SK-MEL-5 (cell line): ENCODE measurements at places on chromosomes 4 and X. TPM values are rescaled to one million over a fixed set of nuclear protein-coding genes. Genes with fewer than 3 reads are reported as not detected.
A peak's percentile ranks its signal among the peaks of the same experiment; 100 is the strongest.

DNA sequence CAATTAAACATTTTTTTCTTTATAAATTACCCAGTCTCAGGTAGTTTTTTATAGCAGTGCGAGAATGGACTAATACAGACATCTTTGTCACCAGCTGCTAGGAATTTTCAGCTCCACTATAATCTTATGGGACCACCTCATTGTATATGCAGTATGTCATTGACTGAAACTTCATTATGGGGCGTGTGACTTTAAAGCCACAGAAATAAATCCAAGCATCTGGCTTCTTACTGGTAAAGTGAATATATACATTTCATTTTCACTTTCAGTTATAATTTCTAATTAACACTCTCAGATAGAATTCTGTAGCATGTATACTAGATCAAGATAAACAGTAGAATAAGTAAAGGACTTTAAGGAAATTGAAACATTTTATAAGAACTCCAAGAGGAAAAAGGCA lies 21.9 kb downstream of the IL15 start:
- no peak for DNase-seq

- DNase-seq: no peak
Measured at GRCh38 chr4:146311238-146311970, 97.1 kb downstream of the REELD1 start.

DNA sequence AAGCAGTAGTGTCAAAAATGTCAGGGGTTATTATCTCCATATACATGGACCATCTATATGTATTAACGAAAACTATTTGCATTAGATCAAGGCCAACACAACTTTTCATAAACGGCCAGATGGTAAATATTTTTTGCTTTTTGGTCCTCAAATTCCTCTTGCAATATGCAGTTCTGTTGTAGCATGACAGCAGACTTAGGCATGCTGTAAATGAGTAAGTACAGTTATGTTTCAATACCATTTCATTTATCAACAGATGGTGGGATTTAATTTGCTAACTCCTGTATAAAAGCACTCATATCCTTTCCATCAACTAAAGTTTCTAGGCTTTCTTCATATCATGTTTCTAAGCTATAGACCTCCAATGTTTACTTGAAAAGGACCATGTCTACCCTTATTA lies 208.1 kb downstream of the ANKRD50 start:
- DNase-seq: no peak

DNA sequence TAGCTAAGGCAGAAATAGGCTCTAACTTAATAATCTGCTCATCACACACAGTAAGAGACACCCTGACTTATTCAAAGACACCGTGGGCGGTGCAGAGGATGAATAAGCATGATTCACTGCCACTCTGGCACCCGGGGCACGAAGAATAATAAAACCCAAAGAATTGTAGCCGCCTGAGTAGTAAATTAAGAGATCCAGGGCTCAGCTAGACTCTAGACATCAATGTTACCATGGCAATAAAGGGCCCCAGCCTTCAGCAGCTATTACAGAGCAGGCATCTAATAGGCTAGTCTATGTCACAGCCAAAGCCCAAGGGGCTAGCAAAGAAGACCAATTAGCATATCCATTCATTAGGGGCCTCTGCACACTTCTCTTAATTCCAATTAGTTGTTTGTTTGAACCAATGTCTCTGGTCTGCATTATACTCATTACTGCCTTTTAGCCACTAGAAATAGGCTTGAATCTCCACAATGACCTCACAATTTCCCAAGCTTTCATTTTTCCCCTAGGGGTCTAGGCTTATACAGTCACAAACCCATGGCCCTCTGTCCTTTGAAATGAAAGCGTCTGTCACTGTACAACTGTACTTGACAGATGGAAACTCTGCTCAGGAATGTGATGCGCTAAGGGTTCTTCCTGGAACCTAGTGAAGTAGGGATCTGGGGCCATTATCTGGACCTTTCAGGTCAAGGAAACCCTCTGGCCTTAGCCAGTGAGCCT lies 3.0 kb upstream of the ATP1B4 start:
- DNase-seq: peak; percentile 2

The NPNT gene
- not detected in 2 replicates for total RNA-seq

DNA sequence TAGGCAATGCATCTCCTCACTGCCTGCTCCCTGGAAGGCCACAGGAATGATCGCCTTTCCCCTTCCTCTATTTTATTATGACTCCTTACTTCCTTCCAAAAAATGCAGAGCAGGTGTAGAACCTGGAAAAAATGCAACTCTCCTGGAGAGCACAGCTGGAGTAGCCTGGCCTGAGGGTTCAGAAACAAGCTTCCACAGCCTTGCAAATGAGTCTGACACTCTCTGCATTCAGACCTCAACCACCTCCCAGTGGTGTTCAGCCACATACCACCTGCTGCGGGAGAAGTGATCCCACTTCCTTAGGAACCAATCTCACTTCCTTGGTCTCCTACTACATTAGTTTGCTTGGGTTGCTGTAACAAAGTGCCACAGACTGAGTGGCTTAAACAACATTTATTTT lies 368.1 kb upstream of the NOCT start:
- no peak for DNase-seq

The SH2D1A gene
- total RNA-seq: 0.13 TPM in 1 of 2 replicates, not detected in the other

- DNase-seq: no peak
Measured at GRCh38 chr4:7213807-7214206, 21.5 kb downstream of the SORCS2 start.

GRCh38 chrX:7132335-7133049 lies 15.0 kb upstream of the STS start:
- peak; percentile 77 for DNase-seq
